Activated CD4-positive, alpha-beta T cell treated with anti-CD3 and anti-CD28 coated beads for 48 hours (primary cell): ENCODE measurements at places on chromosomes 2 and 18.
A peak's percentile ranks its signal among the peaks of the same experiment; 100 is the strongest.

- DNase-seq: peak; percentile 14
These were observed 56.3 kb downstream of the MARCHF4 start for GRCh38 chr2:216315802-216316603.

- DNase-seq: peak; percentile 56
These were observed 14.8 kb downstream of the ASPRV1 start for GRCh38 chr2:69946351-69947324.

- no peak for DNase-seq
These were observed 3.2 kb downstream of the XPO1 start for GRCh38 chr2:61534926-61535325.

DNA sequence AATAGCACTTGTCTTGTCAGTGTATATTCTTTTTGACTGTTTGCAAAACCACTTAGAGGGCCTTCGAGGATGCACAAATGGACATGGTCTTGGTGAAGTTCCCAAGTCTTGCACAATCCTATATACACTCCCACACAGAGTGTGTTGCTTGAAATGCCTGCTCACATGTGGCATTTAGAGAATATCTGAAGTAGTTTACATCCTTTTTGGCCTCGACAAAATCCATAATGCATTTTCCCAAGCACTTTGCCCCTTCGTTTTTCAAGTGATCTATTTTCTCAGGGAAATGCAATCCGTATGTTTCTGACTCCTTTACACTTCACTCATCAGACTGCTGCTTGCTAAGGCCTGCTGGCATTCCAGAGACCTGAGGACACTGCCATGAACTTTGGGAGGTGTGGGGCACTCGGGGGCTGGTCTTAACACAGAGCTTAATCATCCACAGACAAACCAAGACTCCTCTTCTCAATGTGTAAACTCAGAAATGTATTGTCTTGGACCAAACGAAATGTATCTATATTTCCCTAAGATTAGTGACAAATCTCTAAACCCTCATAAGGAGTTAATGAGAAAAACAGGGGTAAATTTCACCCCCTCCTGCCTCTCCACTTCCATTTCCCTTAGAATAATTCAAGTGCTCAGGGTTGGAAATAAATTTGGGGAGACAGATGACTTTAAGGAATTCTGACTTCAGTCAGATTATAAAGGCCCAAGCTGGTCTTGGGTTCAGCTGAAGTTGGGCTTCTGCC is 219.3 kb upstream of the APCDD1 start:
- no peak for DNase-seq

GRCh38 chr18:64474255-64474654 is 325.4 kb upstream of the LINC00305 start:
- no peak for DNase-seq

DNA sequence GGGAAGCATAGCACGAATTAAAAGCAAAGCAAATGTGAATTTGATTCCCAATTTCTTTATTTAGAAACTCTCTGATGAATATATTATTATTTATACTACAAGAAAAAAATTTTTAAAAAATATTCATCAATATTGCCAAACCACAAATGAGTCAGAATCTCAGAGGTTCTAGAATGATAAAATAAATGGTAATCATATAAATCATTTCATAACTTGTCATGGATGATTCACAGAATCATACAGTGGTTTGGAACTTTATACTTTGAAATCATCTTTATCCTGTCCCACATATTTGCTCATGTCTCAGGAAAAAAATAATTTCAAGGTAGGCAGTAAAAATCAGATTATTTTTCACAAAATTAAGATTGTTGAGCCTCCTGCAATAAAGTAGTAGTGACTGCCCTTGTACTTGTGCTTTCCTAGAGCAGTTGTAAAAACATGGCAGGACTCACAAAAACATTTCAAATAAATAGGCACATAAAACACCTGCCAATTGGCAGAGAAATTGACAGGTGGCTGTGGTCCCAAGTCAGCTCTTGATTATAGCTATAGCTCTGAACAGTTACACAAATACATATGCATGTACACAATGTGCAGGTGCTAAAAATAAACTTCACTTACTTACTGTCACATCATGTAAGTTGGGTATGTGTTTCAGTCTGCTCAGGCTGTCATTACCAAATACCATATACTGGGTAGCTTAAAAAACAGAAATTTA is 273.9 kb upstream of the SESTD1 start:
- no peak for DNase-seq

- no peak for DNase-seq
These were observed 735.2 kb downstream of the MBD2 start for GRCh38 chr18:53489266-53489665.

DNA sequence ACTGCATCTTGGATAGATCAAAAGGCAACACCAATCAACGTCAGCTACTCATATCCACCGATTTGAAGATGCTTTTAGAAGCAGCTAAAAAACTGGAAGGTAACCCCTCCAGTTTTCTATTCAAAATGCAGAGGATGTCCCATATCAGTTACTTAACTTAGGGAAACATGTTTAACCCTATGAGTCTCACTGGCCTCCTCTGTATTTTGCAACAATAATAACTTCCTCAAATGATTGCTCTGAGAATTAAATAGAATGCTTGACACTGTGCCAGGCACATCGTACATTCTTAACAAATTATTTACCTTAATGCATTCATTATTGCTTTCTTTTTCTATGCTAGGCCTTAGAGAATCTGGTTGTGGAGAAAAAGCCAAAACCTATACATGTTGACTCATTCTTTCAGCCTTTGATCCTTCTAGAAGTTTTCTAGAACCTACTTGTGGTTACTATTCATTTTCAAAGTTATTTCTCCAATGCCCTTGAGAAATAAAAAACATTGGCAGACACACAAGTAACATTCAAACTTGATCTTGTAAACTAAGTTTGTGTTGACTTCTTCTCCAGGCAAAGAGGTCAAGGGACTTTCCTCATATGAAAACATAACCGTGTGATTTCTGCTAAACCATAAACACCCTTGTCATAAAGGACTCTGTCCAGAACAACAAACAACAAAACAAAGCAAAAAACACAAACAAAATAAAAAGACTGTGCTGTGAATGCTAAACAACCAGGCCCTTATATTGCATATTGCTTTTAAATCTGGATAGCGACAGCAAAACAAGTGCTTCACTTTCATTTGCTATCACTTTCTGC is 4.6 kb downstream of the DOCK10 start:
- DNase-seq: no peak

DNA sequence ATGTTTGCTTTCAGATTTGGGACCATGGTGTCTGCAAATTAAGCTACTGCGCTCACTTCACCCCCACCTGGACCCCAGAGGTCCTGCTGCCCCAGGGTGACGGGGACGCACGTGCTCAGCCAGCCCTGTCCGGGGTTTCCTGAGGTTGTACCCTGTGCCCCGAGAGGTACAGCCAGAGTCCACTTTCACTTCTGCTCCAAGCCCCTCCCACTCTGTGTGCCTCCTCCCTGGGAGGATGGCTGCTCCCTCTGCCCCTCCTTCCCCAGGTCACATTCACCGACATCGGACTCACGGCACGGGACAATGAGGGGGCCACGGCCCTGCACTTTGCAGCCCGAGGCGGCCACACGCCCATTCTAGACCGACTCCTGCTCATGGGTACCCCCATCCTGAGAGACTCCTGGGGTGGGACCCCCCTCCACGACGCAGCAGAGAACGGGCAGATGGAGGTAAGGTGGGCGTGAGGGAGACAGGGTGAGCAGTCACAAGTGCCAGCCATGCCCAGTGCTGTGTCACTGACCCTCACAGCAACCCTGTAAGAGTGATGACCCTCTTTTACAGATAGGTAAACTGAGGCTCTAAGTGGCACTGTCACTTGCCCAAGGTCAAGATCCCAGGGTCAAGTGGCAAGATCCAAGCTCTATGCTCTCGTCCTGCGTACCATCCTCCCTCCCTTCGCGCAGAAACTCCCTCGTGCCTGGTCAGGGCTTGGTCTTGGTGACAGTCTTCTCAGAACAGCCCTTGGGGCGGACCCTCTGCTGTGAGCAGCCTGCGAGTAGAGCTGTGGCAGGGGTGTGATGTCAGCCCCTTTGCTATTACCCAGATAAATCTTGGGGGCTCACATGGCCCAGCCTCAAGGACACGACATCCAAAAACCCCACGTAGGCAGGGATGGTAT is 7.6 kb downstream of the ESPNL start:
- DNase-seq: no peak

GRCh38 chr2:111912547-111912946 is 14.1 kb downstream of the MERTK start:
- no peak for DNase-seq

DNA sequence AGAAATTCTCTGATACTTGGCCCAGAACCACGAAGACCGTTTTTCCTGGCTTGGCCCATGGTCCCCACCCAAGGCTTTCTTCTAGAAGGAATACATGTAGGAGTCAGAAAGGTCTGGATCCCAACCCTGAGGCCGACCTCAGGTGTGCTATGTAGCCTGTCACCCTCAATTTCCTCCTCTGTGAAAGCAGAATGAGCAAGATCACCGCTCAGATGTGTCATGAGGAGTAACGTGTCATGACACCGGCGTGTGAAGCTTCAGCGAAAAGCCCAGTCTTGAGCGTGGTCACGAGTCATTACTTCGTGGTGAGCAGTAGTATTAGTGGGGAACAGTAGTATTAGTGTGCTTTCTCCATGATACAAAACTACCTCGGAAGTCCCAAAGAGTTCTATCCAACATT is 103.4 kb downstream of the ALPK2 start:
- peak; percentile 84 for DNase-seq

DNA sequence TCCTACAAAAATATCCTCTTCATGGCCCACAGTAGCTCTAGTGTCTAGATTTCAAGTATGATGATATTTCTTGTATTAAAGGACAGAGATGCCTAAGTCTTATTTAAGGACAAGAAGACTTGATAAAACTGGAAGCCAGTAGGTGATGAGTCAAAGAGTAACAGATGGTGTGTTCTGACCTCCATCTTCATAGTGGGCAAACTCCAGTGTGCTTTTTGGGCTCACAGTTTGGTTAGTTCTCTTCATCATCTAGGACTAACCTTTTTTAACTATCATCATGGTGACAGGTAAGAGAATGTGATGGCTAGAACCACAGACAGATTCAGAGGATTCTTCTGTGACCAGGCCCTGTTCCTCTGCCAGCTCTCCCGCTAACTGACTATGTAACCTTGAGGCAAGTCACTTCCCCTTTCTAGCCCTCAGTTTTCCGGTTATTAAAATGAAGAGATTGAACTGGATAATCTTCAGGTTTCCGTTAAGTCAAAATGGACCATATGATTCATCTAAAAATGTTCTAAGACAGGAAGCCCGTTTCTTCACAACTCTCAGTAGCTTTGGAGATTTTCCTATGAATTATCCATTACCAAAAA is 140.3 kb upstream of the RASGRP3 start:
- DNase-seq: no peak

- DNase-seq: no peak
These were observed 235.7 kb upstream of the SIX2 start for GRCh38 chr2:45244928-45245327.

DNA sequence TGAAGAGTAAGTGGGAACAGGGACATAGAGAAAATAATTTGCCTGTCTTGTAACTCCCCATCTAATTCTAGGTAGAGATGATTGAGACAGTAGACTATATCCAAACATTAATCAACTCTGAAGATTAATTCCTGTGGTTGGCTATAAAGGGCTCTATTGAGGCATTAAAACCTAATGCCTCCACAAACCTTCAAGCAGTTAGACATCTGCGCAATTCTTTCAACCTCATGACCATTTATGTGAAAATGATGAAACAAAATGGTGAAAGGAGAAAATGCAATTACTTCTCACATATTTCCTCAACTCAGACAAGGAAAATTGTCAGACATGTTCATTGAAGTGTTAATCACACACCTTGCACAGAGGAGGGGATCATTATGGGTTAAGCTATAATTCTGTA is 164.5 kb upstream of the MYT1L start:
- no peak for DNase-seq
